ENCODE measurements at places on chromosomes 2 and 18.

DNA sequence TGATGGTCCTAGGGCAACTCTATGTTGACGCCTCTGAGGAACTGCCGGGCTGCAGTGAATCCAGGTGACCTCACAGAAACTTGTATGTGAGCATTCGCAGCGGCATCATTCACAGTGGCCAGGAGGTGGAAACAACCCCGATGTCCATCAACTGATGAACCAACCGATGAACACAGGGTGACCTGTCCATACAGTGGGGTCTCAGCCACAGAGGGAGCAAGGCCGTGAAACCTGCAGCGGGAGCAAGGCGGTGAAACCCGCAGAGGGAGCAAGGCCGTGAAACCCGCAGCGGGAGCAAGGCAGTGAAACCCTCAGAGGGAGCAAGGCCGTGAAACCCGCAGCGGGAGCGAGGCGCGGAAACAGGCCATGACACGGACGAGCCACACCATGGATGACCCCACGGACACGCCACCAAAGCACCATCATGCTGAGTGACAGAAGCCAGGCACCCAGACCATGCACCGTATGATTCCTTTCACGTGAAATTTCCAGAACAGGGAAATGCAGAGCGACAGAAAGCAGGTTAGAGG, 63.0 kb downstream of the PARD6G start:
- DNase-seq: no peak

DNA sequence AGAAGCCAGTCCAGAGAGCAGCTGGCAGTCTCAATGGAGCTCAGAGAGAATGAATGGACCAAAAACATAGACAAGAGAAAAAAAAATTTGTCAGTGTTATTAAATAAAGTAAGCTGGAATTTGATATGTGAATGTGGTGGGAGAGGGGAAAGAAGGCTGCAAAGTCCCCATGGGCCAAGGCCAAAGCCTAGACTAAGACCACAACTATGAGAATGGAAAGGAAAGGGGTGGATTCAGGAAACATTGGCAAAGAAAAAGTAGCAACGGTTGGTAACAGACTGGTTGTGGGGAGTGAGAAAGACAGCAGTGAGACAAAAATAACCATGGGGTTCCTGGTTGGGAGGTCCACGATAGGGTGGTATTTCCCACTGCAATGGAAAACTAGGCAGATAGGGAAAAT, 47.0 kb downstream of the ZEB2 start:
- DNase-seq: no peak

- DNase-seq: no peak
Observed at GRCh38 chr2:44952143-44952805, 10.8 kb downstream of the SIX3 start.

- peak; percentile 54 for DNase-seq
Observed at GRCh38 chr2:239252801-239253200, 148.0 kb downstream of the HDAC4 start.

DNA sequence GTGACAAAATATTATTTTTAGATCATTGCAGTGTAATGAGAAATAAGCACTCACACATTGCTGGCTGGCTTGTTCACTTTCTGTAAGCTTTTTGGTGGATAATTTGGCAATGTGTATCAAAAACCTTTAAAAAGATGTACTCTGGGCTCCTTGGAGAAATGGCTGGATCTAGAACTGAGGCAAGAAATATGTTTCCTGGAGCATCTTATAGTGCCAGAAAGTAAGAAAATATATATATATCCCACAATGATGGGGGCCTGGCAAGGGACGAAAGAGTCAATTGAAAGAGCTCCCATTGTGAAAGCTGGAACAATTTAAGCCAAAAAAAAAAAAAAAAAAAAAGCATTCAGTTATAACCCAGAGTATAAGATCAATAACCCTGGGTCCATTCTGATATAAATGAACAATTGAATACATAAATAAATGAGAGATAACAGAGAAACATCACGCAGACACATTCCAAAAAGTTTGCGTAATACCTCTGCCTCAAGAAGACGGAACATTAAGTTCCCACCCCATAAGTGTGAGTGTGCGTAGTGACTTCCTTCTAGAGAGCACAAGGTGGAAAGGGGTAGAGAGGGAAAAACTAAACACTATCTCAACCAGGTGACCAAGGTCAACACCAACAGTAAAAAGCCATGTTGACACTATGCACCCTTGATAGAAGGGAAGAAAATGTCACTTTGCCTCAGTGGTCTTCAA, 77.5 kb downstream of the BIN1 start:
- DNase-seq: no peak

DNA sequence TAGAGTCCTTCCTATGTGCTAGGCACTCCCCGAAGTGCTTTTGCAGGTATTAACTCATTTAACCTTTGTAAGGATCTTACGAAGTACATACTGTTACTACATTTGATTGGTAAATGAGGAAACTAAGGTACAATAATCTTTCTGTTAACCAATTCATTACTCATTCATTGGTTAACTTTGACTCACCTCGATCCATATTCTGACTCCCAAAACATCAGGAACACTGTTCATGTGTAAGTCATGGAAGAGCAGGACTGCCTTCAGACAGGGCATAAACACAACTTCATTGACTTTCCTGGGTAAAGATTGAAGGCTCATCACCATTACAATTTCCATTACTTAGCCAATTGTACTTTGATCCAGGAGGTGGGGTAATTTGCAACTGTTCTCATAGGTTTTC, 40.6 kb downstream of the NAPG start:
- no peak for DNase-seq

DNA sequence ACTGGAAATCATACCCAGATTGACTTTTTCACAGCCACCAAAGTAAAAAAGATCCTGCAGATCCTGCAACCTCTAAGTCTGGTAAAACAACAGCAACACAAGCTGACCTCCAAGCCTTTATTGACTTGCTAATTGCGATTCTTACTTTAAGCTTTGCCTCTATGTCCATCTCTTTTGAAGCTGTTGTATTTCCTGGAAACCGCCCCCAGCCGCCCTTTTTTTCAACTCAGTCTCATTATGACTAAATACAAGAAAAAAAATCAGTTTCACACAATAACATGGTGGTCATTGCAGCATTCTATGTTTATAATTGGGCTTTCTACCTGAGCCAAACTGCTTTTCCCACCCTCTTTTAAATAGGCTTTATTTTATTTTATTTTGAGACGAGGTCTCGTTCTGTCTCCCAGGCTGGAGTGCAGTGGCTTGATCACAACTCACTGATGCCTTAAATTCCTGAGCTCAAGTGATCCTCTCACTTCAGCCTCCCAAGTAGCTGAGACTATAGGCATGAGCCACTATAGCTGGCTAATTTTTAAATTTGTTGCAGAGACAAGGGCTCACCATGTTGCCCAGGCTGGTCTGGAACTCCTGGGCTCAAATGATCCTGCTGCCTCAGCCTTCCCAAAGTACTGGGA, 76.2 kb downstream of the MOGAT1 start:
- DNase-seq: no peak

GRCh38 chr2:218387369-218388194, 5.5 kb downstream of the SLC11A1 start:
- DNase-seq: peak; percentile 76

- no peak for DNase-seq
Observed at GRCh38 chr2:16185801-16186272, 245.5 kb downstream of the MYCN start.

- DNase-seq: no peak
Observed at GRCh38 chr2:108628936-108629335, 90.3 kb upstream of the RANBP2 start.

DNA sequence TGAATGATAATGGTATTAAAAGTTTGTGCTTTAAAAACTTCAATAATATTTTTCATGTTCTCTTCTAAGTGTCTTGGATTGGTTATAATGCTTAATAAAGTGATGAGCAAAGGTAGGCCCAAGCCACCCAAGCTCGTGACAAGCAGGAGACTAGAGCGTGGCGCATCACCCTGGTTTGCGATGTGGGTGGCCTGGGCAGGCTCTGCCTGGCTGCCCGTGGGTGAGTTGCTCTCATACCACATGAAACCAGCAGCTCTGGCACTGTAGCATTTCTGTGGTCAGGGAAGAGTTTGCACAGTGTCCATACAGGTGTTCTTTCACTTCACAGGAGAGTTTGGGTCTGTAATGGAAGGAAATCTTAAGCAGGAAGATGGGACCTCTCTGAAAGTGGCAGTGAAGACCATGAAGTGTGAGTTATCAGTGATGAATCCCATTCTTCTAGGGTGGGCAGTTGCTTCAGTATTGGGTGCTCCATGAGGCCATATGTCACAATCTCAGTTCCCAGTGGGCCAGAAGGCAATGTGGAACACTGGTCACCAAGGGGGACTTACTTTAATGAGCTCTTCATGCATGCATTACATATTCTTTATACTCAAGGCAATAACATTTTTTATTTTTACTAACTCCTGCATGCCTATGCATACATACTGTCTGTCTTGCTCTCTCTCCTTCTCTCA, 51.4 kb upstream of the TMEM87B start:
- DNase-seq: no peak

- DNase-seq: no peak
Observed at GRCh38 chr2:108923019-108923700, 65.9 kb downstream of the EDAR start.

DNA sequence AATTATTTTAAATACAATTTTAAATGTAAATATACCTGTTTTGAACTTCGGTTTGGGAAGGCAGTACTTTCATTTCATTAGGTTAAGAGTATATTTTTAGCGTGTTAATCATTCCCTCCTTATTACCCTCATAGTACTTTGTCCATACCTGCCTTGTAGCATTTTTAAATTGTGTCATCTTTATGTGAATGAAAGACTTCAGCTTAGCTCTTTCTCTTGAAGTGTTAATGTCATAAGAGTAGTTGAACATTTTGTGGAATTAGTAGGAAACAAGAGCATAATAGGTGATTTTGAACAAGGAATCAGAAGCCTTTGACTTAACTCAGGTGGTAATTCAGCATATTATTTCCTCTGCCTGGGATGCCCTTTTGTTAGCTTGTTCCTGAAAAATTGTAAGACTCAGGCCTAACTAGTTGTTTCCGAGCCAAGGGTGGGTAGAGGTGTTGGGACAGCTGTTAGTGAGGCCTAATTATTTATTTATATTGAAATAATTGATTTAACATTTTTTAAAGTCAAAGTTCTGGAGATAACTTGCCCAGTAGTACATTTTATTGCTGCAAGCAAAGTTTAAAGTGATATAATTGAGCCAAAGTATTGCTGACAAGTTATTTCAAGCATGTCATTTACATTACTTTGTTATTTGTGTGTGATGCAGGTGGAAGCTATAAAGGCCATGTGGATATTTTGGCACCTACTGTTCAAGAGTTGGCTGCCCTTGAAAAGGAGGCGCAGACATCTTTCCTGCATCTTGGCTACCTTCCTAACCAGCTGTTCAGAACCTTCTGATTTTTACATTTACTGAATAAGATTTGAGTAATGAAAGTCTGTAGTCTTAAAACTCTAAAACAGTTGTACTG, 38.7 kb downstream of the DDX1 start:
- DNase-seq: no peak

GRCh38 chr2:80530442-80531064, 226.0 kb upstream of the LRRTM1 start:
- DNase-seq: no peak

DNA sequence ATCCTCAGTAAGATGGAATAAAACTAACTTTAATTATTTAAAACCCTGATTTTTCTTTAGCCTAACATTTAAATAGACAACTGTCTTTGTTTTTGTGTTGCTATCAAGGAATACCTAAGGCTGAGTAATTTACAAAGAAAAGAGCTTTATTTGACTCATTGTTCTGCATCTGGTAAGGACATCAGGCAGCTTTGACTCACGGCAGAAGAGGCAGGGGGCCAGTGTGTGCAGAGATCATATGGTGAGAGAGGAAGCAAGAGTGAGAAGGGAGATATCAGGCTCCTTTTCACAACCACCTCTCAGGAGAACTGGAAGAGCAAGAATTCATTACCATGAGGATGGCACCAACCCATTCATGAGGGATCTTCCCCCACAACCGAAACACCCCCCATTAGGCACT, 64.6 kb upstream of the TFPI start:
- DNase-seq: no peak

DNA sequence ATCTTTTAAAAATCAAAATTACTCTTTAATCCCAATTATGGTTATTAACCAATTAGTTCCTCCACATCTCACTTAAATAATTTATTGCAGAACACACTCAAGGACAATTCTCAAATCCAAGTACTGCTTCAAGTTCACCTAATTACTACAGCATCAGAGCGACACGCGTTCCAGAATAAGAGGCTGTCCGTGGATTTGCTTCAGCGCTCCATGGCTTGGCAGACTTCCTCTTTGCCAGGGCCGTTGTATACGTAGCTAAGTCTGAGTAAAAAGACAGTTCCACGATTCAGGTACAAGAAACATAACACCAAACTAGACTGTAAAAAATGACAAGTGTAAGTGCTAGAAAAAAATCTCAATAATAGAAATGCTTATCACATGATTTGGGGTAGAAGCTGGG, 153.2 kb upstream of the MYT1L start:
- no peak for DNase-seq

- DNase-seq: peak; percentile 39
Observed at GRCh38 chr2:181680055-181680936, at the start of gene NEUROD1. TSS of gene NEUROD1 (minus strand) at chr2:181680517. CDS start at chr2:181678860, 1,657 bp downstream.

GRCh38 chr2:180291552-180292421, 284.7 kb upstream of the CWC22 start:
- DNase-seq: no peak

- no peak for DNase-seq
Observed at GRCh38 chr18:21463718-21464117, 136.8 kb downstream of the ESCO1 start.

DNA sequence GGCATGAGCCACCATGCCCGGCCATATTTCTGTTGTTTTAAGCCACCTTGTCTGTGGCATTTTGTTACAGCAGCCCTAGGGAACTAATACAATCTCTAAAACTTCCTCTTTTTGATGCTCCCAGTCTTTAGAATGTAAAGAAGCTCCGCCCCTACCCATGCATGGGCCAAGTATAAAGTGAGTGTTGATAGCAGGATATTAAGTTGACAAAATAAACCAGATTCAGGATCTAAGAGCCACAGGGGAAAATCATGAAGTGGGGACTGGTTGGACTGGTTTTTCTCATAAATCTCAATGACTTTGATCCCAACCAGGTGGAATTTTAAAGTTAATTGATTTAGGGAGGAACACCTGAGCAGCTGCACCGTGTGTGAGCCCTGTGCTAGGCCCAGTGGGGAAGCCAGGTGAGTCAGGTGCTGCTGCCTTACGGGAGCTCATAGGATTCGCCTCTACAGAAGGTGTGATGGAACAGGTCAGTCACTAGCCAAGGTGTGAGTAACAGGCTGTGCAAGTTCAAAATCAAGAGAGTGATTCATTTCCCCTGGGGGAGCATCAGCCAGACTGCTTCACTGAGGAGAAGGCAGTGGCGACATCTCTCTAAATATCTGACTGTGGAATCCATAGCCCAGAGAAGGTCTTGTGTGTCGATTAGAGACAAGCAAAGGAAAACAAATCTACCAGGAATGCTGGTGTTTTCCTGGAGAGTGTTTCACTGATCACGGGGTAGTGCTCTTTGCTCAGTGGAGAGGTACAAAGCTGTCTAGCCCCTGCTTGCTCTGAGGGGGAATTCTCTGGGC, 63.0 kb upstream of the MSH2 start:
- DNase-seq: no peak

All from BE2C (cell line).